ENCODE measurements at places on chromosomes 6 and 20.

DNA sequence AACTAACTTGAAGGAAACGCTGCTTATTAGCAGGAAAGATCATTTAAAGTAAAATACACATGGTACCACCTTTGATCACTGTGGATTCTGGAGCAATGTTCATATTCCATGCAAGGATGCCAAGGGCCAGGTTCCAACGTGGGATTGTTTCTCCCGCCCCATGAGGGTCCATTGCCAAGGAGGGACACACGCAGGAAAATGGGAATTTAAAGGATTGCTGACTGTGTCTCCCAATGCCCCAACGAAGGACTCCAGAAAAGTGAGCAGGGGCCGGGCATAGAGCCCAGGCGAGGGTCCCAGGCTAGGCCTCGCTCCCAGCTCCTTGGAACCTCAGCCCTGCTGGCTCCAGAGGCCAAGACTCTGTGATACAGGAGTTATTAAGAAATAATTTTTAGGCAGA is 111.2 kb downstream of the DACT2 start:
- DNase-seq, result no peak

GRCh38 chr6:123042401-123042800 is 46.4 kb downstream of the CLVS2 start:
- no peak for DNase-seq

- DNase-seq, result no peak
These were observed 1.1 kb downstream of the STX7 start for GRCh38 chr6:132511831-132512220.

GRCh38 chr6:101918471-101918870 is 525.0 kb downstream of the GRIK2 start:
- no peak for DNase-seq

GRCh38 chr6:104858642-104859041 is 1.1 kb downstream of the HACE1 start:
- peak; percentile 13 for DNase-seq

GRCh38 chr6:100612094-100612493 is 147.4 kb upstream of the SIM1 start:
- peak; percentile 16 for DNase-seq

DNA sequence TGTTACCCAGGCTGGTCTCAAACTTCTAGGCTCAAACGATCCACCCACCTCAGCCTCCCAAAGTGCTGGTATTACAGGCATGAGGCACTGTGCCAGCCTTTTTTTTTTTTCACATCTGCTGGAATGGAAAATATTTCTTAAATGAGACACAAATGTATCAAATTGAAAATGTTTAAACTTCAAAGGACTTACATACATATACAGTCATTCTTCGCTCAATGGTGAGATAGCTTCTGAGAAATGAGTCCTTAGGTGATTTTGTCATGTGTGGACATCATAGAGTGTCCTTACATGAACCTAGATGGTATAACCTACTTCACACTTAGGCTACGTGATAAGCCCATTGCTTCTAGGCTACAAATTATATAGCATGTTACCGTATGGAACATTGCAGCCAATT is 43.1 kb downstream of the MICA start:
- no peak for DNase-seq

- no peak for DNase-seq
These were observed 445.7 kb downstream of the EPM2A start for GRCh38 chr6:145289573-145289972.

- peak; percentile 23 for DNase-seq
These were observed 610.4 kb upstream of the IMPG1 start for GRCh38 chr6:76682842-76683241.

- no peak for DNase-seq
These were observed 84.0 kb upstream of the B3GAT2 start for GRCh38 chr6:71040841-71041240.

- no peak for DNase-seq
These were observed 29.9 kb downstream of the COX4I2 start for GRCh38 chr20:31667315-31668285.

GRCh38 chr6:79780881-79781280 is 149.8 kb downstream of the SH3BGRL2 start:
- DNase-seq, result no peak

GRCh38 chr6:121865811-121866210 is 430.4 kb downstream of the GJA1 start:
- DNase-seq, result no peak

DNA sequence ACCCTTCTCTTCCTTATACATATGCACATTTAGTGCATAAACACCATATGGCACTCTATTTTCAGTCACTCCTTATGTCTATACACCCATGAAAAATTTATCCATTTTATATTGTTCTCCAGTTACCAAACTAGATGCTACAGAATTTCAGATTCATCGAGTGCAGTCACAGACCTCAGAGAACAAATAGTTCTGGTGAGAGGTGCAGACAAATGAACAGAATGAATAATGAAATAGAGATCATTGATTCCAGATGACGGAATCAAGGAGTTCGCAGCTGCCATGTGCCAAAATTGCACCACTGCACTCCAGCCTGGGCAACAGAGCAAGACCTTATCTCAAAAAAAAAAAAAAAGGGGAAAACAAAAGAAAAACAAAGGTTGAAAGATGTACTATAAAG is 214.8 kb upstream of the CEP162 start:
- DNase-seq, result no peak

DNA sequence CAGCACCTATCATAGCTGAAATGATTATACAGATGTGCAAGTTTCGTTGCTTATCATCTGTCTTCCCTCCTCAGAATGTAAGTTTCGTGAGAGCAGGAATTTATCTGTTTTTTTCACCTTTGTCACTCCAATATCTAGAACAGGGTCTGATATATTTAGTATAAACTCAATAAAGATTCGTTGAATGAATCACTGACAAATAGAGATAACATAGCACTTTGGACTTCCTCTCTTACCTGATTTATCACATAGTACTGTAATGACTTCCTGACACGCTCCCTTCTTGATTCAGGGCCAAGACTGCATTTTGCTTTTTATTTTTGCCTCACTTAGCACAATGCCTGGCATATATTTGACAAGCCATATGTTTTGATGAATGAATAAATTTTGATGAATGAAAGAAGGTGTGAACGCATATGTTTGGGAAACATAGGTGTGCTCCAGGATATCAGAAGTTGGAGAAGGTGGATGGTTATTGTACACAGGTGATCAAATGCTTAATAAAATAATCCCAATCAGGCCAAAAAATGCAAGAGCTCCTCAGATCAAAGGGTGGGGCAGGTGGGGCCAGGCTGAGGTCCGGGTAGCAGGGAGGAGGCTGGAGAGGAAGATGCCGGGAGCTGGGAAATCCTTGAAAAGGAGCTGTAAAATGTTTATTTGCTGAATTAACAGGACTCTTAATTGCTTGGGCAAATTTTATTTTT is 33.0 kb downstream of the PIM1 start:
- DNase-seq, result no peak

DNA sequence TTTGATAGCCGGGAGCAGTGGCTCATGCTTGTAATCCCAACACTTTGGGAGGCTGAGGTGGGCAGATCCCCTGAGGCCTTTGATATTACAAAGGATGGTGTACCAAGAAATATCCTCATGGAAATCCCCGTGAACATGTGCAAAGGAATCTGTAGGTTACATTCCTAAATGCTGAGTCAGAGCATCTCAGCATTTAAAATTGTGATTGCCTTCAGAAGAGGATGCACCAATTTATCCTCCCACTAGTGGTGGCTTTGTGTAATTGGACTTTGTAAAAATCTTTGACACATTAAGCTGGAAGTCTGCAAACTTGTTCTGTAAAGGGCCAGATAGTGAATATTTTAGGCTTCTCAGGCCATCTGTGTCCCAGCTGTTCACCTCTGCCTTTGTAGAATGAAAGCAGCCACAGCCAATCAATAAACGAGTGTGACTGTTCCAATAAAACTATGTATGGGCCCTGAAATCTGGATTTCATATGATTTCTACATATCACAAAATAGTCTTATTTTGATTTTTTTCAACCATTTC is 11.8 kb downstream of the TMEM14B start:
- DNase-seq, result peak; percentile 72

DNA sequence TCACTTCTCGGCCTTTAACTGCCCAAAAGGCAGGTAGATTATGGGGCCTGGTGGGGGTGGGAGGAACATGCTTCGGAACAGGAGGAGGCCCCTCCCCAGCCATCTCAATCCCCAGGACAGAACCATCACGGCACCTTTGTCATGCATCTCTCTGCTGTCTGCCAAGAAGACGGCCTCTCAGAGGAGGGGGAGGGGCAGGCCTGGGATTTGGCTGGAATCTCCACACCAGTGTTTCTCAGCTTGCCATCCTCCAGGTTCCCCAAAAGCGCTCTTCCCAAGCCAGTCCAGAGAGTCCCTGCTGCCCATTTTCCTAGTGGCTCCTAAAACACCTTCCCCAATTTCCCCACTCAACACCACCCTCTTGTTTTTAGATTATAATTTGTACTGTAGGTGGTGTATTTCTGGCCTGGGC is 2.5 kb upstream of the POU5F1 start:
- DNase-seq, result no peak

GRCh38 chr20:13430346-13431002 is 208.3 kb downstream of the TASP1 start:
- no peak for DNase-seq

DNA sequence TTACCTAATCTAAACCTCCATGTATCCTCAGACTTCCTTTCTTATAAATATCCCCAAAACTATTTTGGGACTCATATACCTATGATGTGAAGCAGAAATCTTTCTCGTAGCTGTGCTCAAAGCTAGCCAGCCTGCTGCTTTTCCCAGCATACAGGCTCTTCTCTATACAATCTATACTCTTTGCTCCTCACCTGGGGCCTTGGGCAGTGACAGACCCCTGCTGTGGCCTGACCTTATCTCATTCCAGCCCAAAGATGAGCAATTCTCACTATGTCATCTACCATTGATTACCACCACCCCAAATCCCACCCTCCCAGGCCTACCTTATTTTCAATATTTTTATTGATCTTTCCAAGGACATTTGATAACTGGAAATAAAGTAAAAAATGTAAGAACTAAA is 83.2 kb upstream of the FBXL4 start:
- no peak for DNase-seq

DNA sequence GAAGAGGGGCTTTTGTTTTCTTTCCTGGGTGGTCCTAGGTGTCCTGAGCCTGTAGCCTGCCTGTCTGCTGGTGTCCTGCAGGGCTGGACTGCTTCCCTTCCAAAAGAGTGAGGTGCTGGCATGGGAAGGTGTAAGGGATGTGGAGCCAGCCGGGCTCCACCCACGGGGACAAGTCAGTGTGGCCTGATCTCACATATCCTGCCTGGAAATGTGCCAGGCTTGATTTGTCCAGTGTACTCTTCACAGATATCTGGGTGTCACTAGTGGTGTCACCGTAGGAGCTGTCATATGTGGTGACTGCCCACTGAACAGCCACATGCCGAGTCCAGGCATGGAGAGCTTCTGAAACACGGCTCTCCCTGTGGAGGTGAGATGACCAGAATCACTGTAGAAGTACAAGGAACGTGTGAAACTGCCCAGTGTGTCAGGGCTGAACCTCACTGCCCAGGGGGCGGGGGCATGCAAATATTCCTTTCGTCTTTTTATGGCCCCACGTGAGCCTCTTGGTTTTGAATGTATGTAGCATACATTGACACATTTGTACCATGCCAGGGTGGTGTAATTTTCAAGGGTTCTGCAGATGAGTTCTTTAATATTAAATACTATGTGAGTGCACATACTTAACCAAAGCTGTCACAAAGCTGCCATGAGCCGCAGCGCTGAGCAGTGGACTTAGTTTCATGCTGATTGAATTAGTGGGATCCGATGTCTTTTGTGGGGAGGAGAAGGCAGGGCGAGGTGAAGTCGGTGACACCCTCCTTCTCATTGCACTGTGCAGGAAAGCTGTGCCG is 55.8 kb downstream of the CDH4 start:
- DNase-seq, result no peak
